ENCODE measurements at places on chromosomes 2 and 18.

DNA sequence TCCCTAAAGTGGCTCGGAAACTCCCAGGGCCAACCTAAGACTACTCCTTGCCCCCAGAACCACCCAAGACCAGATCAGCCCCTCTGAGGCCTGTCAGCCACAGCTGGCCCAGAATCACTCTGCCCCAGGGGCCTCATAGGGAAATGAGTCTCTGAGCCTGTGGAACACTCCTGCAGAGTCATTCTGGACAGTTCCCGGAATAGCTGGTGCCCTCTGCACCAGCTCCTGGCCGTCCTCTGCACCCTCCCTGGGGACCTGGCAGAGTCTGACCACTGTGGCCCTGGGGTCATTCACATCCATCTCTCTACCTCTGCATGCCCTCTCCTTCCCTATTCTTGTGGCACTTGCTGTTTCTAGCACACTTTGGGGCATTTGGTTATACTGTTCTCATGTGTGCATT lies 14.6 kb upstream of the TMEM214 start:
- DNase-seq, result no peak

GRCh38 chr2:172398440-172398839 lies 28.9 kb upstream of the ITGA6 start:
- no peak for DNase-seq

- DNase-seq, result no peak
These were observed 35.7 kb downstream of the POMC start for GRCh38 chr2:25132693-25133092.

DNA sequence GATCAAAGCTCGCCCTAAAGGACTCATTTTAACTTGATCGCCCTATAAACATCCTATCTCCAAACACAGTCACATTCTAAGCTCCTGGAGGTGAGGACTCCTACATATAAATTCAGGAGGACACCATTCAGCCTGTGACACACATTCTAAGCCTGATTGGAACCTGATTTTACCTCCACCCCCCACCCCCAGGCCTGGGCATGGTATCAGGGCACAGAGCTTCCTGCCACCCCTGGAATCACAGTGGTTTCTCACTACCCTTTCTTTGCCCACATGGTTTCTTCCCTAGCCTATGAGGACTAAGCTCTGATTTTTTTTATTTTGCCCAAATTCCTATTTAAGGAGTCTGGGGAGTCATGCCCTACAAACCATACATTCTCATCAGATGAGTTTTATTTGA lies 428.1 kb upstream of the ID2 start:
- DNase-seq, result no peak

DNA sequence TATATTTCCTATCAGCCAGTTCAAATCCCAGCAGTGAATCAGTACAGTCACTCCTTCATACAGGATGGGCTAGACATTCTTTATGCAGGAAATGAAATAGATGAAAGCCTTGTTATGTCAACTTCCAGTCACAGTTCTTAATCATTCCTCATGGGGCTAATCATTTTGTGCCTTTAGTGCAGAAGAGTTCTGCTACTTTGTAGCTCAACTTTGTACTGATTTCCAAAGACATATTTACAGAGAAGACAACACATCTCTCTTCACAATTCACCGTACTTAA lies 593.9 kb upstream of the NETO1 start:
- DNase-seq, result no peak

DNA sequence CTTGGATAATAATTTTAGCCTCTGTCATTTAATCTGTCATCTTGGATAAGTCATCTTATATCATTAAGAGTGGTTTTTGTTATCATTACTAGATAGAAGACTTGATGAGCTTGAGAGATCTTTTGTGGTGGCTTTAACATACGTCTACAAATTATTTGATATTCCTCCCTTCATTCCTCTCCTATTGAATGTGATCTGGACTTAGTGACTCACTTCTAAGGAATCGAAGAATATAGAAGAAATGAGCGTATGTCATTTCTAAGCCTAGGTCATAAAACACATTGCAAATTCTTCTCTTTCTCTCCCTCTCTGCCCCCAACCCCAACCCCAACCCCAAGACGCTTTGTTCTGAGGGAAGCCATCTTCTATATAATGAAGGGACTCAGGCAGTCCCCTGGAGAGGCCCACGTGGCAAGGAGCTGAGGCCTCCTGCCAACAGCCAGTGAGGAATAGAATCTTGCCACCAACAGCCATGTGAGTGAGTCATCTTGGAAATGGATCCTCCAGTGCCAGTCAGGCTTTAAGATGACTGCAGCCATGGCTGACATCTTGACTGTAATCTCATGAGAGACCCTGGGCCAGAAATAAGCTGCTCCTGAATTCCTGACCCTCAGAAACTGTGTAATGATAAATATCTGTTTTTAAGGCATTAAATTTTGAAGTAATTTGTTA lies 221.6 kb upstream of the SP5 start:
- DNase-seq, result no peak

DNA sequence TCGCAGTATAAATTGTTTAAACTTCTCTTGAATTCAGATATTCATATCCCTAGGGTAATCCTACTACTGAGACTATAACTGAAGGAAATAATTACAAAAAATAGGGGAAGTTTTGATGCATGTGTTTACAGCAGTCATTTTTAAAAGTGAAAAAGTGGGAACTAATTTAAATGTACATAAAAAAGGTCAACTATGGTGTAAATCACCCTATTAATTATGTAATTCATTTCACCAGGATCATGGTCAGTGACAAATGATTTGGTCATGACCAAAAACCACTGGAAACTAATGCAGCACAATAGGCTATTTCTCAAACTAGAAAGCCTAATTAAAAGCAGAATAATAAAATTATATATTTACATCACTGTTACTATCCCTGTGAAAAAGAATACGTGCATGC lies 5.0 kb upstream of the CNGA3 start:
- DNase-seq, result no peak

DNA sequence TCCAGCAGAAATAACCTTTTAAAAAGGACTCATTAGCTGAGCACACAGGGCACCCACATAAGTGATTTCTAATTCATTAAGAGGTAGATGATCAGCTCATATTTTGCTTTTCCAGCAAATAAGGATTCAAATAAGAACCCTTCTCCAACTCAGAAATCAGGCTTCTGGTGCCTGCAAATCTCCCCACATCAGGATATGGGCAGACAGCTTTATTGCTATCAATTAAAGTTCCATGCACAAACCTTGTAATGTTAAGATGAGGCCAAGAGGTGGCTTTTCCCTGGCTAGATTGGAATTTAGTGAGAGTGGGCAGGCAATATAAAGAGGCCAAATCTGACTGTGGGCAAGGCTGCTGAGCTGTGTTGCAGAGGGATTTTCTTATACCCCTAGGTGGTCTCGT lies 193.6 kb downstream of the SH3RF3 start:
- no peak for DNase-seq

DNA sequence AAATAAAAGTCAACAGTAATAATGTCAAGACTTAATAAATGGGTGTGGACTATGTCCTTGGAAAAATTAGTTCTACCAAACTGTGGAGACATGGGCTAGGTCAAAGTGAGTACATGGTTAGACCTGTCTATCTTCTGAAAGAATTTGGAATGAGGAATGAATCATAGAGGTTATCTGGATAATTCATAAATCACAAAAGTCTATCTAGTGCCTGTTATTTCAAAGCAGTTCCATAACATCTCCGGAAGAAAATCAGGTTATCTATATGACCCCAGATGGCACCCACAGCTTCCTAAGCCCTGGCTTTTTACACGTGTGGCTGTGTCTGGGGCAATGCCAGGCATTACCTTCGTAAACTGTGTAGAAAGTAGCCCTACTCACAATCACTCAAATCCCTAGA lies 272.0 kb downstream of the ETAA1 start:
- no peak for DNase-seq

- DNase-seq, result no peak
These were observed 21.4 kb downstream of the NCOA1 start for GRCh38 chr2:24512404-24512803.

DNA sequence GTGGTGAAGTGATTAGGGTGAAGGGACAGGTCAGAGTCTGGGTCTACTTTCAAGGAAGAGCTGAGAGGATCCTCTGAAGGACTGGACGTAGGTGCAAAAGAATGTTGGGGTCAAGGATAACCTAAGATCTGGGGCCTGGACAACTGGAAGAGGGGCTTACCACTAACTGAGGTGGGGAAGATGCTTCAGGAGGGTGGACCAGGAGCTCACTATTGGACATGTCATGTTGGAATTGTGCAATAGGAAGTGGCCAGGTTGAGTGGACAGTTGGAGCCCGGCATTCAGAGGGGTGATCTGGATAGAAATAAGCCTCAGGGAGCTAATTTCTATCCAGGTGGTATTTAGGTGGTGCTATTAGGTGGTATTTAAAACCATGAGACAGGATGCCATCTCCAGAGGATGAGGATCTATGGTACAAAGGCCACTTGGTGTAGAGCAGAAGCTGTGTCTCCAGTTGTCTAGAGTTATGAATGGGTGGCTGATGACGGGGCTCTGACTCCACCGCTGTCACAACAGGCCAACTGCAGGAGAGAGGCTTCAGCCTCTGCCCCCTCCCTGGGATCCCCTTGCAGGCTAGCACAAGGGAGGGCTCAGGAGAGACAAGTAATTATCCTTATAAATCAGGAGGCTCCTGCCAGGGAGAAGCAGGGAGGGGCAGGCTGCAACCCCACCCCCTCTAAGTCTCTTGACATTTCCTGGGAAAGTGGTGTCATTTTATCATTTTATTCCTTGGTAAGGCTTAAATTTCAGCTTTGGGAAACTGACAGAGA lies 158.0 kb downstream of the SMAD7 start:
- no peak for DNase-seq

DNA sequence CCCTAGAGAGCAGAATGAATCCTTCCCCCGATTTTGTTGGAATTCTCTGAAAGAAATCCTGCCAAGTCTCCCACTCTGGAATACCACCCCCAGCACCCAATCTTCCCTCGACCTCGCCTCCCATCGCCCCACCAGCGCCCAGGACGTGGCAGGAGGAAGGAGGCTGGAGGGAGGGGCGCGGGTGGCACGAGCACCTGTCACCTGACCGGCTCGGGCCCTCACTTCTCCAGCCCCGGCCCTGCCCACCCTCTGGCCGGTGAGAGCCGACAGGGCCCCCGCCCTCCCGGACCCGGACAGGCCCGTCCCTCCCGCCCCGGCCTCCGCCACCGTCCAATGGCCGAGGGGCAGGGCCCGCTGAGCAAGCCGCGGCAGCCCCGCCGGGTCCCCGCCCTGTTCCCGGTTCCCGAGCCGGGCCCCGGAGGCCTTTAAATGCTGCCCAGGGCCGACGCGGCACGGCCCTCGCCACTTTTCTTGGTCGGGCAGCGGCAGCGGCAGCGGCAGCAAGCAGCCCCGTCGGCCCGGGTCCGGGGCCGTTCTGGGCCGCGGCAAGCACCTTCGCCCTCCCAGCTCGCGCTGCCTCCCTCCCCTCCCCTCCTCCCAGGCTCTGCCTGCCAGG lies at the start of gene LGALSL:
Gene LGALSL (plus strand): TSS at position 393 of the 616 bp plus-strand sequence. CDS start 384 bp downstream, outside the sequence.
- peak; percentile 69 for DNase-seq

DNA sequence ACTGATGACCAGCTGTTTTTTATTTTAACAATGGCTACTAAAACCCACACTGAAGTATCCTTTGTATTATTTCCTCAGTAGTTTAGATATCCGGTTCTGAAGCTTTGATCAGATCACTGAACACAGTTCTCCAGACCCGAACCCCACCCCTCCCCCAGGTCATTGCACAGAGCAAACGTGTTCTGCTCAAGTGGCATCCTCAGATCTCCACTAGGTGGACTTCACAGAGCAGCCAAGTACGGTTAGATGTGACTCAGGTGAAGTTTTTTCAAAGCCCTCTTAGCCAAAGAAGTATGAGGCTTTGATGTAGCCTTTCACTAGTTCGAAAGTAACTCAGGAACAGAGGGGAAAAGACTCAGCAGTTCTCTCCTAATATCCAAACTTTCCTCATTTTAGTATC lies 142.7 kb upstream of the NRP2 start:
- DNase-seq, result no peak

DNA sequence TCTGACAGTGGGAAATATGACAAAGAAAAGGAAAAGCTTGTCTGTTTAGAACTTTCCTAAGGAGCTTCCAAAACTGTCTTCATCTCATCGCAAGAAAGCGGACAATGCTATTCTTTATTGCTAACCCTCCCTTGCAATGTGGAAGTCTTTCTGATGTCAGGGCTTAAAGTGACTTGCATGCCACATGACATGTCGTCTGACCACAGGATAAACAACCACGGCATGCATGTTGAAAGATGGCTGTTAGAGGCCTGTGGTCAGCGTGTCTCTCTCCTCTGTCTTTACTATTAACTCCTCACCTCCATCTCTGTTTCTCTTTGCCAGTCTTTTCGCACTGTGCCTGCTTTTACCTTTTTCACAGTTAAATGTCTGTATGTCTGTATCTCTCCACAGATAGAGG lies 389.8 kb downstream of the LNPK start:
- DNase-seq, result no peak

DNA sequence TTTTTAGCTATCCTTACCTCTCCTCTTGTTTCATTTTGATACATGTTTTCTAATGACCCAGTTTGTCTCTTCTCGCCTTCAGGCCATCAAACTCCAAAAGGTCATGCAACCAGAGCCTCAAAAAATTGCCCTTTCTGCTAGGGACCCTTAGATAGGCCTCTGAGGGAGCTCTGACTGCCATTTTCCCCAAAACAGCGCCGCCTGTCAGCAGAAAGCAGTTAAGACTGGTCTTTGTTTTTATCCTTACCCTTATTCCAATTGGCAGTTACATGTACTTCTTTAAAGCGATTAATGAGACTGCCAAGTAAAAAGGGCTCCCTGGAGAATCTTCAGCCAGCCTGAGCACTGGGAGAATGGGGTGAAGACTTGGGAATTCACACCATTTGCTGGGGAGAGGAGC lies 55.1 kb upstream of the RIT2 start:
- DNase-seq, result no peak

DNA sequence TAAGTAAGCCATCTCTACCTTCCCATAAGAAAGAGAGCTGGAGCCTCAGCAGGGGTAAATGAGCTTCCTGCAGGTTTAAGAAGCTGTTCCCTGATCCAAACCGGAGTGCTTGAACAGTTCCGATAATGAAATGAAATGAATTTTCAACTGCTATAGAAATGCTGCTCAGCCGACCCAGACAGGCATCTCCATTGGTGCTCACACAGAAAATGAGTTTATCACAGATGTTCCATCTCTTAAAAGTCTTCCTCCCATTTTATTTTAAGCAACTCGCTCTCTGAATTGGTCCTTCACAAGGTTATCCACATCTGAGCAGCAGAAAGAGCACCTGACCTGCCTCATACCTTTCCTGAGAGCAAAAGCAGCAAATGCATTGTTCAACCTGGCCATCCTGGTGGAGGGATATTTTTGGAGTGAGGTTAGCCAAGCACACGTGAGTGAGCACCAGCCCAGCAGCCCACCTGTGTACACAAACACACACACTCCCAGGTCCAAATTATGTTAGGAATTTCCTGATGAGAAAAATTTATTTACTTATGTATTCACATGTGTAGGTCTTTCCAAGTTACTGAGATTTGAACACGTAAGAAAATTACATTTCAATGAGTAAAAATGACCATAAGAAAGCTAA lies 42.2 kb upstream of the CCDC68 start:
- DNase-seq, result peak; percentile 2

DNA sequence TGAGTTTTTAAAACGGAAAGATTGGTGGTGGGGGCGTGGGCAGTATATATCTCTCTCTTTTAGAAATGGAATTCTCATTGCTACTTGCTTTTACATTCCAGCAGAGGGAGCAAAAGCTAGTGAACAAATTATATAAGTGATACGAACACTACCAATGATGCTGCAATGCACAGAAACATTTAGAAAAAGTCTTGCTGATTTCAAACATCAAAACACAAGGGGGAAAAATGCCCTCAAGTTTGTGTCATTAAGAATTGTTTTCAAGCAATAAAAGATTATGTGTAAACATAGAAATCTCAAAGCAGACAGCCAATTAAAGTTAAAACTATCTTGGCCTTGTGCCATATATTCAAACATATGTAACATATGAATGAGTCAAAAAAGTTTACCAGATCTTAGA lies 296.3 kb upstream of the KCNJ3 start:
- peak; percentile 24 for DNase-seq
